Naive thymus-derived CD8-positive, alpha-beta T cell (primary cell): ENCODE measurements at places on chromosomes 1 and 21. TPM values are rescaled to one million over a fixed set of nuclear protein-coding genes. Genes with fewer than 3 reads are reported as not detected.

DNA sequence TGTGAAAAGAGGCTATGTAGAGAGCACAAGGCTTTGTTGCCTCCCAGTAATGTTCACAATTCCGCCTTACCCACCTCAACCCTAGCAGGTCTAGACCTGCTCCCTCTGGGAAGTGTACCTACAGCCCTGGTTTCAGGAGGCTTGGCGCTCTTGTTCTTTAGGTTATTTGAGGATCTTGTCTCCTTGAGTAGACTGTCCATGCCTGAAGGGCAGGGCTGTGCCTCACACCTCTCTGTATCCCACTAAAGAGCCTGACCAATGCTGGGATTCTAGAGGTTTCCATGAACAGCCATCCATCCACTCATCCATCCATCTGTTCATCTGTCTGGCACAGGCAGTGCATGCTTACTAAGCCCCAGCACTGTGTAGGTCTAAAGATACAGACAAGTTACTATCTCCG is 1.0 kb downstream of the RAB7B start:
- DNase-seq, result no peak

GRCh38 chr1:24888971-24889676 is 41.0 kb downstream of the RUNX3 start:
- DNase-seq, result no peak

GRCh38 chr1:150973836-150974579 is 627 bp downstream of the CERS2 start:
- DNase-seq, result peak; percentile 11

INKA2 gene
- total RNA-seq, result 0.77 TPM
